ENCODE measurements at places on chromosomes 12 and 14. TPM values are rescaled to one million over a fixed set of nuclear protein-coding genes. Genes with fewer than 3 reads are reported as not detected.

- no peak for DNase-seq
Observed at GRCh38 chr12:48779869-48780268, 9.0 kb downstream of the ADCY6 start.

Gene FBLN5
- 2.6 TPM for total RNA-seq

DNA sequence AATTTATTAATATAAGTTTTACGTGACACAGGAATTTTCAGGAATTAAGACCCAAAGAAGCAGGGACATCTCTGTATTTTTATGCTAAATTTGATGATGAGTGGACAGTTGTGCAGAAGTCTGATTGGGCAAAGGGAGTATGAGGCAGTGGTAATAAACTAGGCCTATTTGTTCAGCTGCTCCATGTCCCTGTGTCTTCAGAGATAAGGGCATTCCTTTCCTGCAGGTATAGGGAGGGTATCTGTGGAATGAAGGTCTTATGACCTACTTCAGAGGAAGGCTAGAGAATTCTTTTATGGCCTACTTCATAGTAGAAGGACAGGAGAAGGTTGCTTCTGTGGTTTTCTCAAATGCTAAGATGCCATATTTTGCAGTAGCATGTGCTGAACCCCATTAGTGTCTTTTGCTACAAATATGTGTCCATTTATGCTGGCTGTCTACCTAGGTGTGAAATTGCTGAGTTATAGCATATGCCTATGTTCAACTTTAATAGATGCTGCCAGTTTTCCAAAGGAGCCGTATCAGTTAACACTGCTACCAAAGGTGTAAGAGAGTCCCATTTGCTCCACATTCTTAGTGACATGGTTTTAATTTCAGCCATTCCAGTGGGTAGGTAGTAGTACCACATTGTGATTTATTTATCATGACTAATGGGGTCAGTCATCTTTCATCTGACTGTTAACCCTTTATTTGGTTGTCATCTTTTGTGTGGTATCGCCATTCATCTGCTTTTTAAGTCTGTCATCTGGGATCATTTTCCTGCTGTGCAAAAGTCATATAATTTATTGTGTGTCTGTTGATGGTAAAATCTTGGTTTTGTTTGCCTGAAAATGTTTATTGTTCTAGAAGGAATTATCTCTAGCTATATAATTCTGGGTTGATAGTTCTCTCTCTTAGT lies 410.7 kb upstream of the RGS6 start:
- DNase-seq = no peak

Gene PTPN21
- total RNA-seq = not detected

Gene ANKRD33
- not detected for total RNA-seq

Gene HOXC4
- total RNA-seq = 1.1 TPM

GRCh38 chr12:128326406-128326805 lies 59.4 kb downstream of the TMEM132C start:
- no peak for DNase-seq

- no peak for DNase-seq
Observed at GRCh38 chr14:77068517-77069200, 29.4 kb upstream of the CIPC start.

DNA sequence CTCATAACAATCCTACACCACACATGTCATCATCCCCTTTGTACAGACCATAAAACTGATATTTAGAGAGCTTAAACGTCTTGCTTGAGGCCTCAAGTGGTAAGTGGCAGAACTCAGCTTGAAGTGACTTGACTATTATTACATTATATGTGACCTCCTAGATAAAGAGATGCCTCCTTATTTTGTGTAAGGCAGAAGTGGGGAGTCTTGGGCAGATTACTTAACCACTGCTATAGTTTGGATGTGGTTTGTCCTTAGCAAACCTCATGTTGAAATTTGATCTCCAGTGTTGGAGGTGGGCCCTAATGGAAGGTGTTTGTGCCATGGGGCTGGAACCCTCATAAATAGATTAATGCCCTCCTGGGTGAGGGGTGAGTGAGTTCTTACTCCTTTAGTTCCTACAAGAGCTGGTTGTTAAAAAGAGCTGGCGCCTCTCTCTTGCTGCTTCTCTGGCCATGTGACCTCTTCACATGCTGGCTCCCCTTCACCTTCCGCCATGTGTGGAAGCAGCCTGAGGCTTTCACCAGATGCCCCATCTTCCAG lies 37.4 kb downstream of the RCOR1 start:
- no peak for DNase-seq

Gene TMEM30B
- total RNA-seq = 0.52 TPM

Gene AHNAK2
- not detected for total RNA-seq

- DNase-seq = no peak
Observed at GRCh38 chr14:20956376-20956976, 1.2 kb downstream of the RNASE2 start.
